Activated CD4-positive, alpha-beta T cell treated with anti-CD3 and anti-CD28 coated beads for 36 hours (primary cell): ENCODE measurements at places on chromosomes 6 and 20. TPM values are rescaled to one million over a fixed set of nuclear protein-coding genes. Genes with fewer than 3 reads are reported as not detected.

GRCh38 chr20:51763965-51764602, 4.1 kb downstream of the ATP9A start:
- DNase-seq, result no peak

GRCh38 chr20:16317445-16318362, 255.5 kb downstream of the KIF16B start:
- no peak for DNase-seq

GRCh38 chr20:1900321-1900801, 5.2 kb downstream of the SIRPA start:
- DNase-seq, result no peak

ARMH2 gene
- not detected for total RNA-seq

SH3BGRL2 gene
- 0.40 TPM for total RNA-seq

SLC17A3 gene
- 0.21 TPM for total RNA-seq

RRAGD gene
- total RNA-seq, result 20.1 TPM

SRMS gene
- not detected for total RNA-seq

GRCh38 chr6:15997586-15998388, 131.1 kb upstream of the MYLIP start:
- no peak for DNase-seq

GRCh38 chr6:145621776-145622175, 113.5 kb downstream of the EPM2A start:
- no peak for DNase-seq

GRCh38 chr20:38805502-38805957, at the start of gene PPP1R16B:
PPP1R16B (plus strand) TSS chr20:38805697; CDS start chr20:38835926, 30,229 bp downstream.
- DNase-seq, result peak; percentile 86

DNA sequence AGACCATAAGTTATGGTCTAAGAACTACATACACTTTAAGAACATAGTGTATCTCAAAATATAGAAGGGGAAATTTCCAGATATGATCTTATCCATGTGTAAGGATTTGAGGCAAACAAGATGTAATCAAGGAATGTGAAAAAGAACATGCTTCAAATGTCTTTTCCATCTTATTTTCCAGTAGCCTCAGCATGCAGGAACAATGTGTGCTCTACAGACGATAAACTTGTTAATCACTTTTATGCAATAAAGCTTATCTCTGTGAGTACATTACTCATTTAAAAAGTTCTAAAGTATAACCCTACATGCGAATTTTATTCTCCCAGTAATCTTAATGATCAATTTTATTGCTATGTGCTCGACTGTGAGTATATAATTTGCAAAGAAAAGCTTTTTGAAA, 185.2 kb downstream of the ALDH8A1 start:
- DNase-seq, result no peak

GRCh38 chr6:135066397-135066796, 11.8 kb upstream of the HBS1L start:
- DNase-seq, result no peak

GRCh38 chr6:165231581-165232561, 77.5 kb downstream of the C6orf118 start:
- DNase-seq, result no peak

MMS22L gene
- total RNA-seq, result 33.9 TPM

ANKRD6 gene
- total RNA-seq, result 2.9 TPM

- DNase-seq, result no peak
These were observed 5.1 kb upstream of the TFAP2A start for GRCh38 chr6:10419749-10420545.

DNA sequence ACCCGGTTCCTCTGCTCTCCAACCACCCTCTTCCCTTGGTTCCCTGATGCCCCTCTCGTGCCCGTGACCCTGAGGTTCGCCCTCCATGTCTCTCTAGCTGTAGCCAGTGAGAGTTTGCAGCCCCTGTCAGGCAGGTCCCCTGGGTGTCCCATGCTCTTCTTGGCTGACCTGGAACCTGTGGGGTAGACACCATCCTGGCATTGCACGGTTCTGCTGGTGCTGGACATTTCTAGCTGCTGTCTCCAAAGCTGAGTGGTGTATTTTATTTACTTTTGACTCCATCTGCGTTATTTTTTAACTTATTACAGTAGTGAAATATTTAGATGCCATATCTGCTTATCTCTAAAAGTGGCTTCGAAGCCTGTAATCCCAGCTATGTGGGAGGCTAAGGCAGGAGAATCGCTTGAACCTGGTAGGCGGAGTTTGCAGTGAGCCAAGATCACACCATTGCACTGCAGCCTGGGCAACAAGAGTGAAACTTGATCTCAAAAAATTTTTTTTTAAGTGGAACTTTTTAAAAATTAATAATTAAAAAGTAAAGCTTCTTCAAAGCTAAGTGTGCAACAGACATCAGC, 12.5 kb downstream of the ENTPD6 start:
- DNase-seq, result no peak

GRCh38 chr6:157333537-157333936, 10.2 kb upstream of the TMEM242 start:
- no peak for DNase-seq

GRCh38 chr6:23272536-23272935, 703.2 kb downstream of the HDGFL1 start:
- no peak for DNase-seq

- DNase-seq, result no peak
These were observed 174.0 kb downstream of the MRPL14 start for GRCh38 chr6:43953256-43953655.

STXBP5 gene
- 14.4 TPM for total RNA-seq

GRCh38 chr20:45101333-45101850, 465 bp upstream of the KCNS1 start:
- no peak for DNase-seq

- DNase-seq, result no peak
These were observed 10.8 kb upstream of the AKAP7 start for GRCh38 chr6:131124336-131125071.

GRCh38 chr6:26092443-26092842, 5.2 kb downstream of the HFE start:
- no peak for DNase-seq

DNA sequence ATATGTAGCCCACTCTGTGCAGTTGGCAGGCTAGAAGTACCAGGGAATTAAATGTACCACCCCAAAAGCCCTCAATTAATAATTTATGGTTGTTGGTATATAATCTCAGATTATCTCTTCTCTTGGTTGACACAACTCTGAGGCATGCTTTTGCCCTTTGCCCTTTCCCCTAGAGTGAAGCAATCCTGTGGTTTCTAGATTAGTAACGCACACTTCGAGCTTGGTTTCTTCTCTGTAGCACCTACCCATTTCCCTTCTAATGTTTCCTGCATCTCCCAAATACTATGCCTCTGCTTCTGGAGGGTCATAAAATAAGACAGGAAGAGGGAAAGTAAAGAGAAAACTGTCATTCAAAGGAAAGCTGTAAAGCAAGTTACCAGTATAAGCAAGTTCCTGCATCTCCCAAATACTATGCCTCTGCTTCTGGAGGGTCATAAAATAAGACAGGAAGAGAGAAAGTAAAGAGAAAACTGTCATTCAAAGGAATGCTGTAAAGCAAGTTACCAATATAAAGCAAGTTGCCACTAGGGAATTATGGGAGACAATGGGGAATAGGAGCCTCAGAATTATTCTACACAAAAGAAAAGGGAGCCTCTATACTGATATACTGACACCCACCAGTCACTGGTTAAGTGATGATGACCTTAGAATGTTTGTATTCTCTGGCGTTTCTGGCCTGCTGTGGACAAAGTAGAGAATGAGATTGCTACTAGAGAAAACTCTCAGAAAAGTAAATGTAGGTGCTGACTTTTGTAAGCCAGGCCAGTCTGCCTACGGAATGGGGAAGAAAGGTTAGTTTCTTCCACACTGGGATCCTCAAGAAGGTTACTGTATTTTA, 862.6 kb upstream of the MAN1A1 start:
- DNase-seq, result no peak

SEMG1 gene
- total RNA-seq, result not detected

- DNase-seq, result no peak
These were observed 78.4 kb downstream of the PREX1 start for GRCh38 chr20:48749437-48749836.

DNA sequence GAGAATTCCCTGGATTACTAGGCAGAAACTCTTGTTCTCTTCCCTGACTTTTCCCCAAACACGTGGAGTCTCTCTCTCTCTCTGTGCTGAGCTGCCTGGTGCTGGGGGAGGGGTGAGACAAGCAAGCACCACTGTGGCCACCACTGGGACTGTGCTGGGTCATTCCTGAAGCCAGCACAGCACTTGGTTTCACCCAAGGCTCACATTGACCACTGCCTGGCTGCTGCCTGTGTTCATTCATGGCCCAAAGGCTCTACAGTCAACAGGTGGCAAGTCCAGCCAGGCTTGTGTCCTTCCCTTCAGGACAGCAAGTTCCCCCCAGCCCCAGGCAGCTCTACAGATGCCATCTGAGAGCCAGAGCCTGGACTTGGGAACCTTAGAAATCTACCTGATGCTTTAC, 92.2 kb downstream of the CTNNBL1 start:
- DNase-seq, result no peak

- DNase-seq, result no peak
These were observed 22.9 kb downstream of the QKI start for GRCh38 chr6:163437466-163437865.

DNA sequence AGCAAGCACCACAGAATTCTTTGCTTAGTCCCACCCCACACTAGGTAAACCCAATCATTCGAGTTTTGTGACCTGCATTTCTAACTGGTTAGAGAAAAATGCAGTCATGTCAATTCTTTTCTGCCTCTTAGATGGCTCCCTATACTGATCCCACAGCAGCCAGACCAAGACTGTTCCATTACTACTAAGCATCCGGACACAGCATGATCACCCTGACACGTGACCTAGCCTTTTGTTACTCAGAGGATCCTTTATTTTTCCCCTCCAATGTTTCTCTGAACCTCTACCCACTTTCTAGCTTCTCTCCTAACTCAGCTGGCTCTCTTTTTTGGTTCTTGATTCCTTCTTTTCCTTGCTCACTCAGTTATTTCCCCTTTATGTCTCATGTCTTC, 87.9 kb downstream of the PDE10A start:
- no peak for DNase-seq

OR2B6 gene
- total RNA-seq, result not detected

DNA sequence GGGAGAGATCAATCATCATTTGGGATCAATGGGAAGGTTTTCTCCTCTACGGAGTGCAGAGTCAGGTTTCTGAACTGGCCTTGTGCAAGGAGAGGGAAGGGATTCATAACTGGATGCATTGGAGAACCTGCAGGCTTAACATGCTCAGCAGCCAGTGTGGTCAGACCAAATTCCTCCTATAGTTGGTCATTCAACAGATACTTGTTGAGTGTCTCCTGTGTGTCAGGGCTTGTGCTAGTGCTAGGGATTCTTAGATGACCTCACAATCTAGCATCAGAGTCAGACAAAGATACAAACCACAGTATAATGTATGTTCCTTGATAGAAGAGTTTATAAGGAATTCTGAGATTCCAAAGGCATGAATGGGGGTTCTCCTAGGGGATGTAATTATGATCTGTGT, 23.9 kb downstream of the RALY start:
- DNase-seq, result no peak

RIPOR3 gene
- total RNA-seq, result not detected

GRCh38 chr6:17202526-17202925, 78.6 kb upstream of the RBM24 start:
- no peak for DNase-seq

- no peak for DNase-seq
These were observed 285.8 kb upstream of the TBX18 start for GRCh38 chr6:85050149-85050548.

GRCh38 chr6:99607416-99608036, 893 bp downstream of the PRDM13 start:
- no peak for DNase-seq

POU5F1 gene
- 0.21 TPM for total RNA-seq
